ENCODE measurements at places on chromosomes 11 and 22. TPM values are rescaled to one million over a fixed set of nuclear protein-coding genes. Genes with fewer than 3 reads are reported as not detected.

Gene CBLIF
- polyA plus RNA-seq: not detected

Gene RCOR2
- 3.8 TPM for polyA plus RNA-seq

Gene FIBIN
- 5.7 TPM for polyA plus RNA-seq

Gene C11orf42
- not detected for polyA plus RNA-seq

Gene POLD3
- polyA plus RNA-seq: 10.4 TPM

Gene VWA5A
- 1.8 TPM for polyA plus RNA-seq

Gene DDI1
- not detected for polyA plus RNA-seq

All from heart left ventricle (tissue), 16 donors.